ENCODE measurements at places on chromosomes 1 and 21.

DNA sequence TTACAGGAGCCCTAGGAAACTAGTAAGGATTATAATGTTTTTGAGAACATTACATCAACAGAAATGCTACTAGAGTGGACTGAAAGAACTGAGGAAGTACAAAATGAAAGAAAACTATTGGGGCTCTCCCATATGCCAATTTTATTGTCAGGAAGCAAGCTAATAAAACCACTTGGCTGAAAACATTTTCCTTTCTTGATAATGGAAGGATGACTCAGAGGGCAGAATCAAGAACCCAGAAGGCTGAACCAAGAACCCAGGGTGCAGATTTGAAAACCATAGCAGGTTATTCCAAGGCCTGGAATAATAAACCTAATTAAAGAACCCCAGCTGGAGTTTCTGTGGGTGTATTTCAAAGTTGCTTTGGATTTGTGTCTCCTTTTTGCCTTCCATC lies 70.7 kb downstream of the RPE65 start:
- DNase-seq: no peak

DNA sequence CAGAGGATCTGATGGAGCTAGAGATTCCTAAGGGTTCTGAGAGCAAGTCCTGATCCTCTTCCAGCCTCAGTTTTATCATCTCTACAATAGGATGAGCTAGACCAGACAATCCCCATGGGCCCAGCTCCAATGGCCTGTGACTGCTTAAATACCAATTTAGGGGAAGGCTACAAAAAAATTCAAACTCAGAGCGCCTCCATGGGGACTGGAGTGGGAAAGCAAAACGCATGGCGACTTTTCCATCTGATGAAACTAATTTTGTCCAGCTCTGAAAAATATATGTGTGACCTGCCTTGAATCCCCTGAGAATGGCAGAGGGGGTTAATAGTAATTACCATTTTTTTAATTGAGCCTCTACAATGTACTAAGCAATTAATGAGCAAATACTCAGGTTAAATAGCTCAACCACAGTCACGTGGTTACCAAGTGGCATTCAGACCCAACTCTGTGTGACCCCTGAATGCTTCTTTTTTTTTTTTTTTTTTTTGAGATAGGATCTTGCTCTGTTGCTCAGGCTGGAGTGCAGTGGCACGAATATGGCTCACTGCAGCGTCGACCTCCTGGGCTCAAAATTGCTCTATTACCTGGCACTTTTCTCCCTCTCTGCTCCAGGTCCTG lies 8.4 kb downstream of the EXTL1 start:
- DNase-seq: no peak

DNA sequence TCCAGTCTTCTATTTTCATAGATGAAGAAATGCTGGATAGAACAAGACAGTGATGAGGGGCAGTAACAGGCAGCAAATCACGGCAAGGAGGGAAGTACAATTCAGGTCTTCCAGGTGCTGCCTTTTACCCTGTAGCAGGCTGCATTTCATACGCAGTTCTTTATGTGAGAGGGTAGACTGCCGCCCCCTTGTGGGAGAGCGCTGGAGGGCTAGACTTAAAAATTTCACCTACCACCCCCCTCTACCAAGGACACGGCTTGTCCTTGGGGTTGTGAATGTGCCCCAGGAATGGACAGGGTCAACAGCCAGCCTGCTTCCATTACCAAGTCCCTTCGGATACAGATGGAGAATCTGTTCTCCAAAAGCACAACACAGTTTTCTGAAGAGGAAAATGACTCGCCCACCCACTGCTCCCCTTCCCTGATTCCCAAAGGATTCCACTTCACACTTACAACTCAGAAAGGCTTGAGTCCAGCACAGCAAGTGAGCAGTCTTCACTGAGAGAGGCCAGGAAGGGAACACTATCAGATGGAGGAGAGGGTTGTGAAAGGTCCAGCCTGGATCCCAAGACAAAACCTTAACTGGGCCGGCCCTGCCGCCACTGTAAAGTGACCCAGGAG lies 7.4 kb downstream of the WDR77 start:
- DNase-seq: no peak

DNA sequence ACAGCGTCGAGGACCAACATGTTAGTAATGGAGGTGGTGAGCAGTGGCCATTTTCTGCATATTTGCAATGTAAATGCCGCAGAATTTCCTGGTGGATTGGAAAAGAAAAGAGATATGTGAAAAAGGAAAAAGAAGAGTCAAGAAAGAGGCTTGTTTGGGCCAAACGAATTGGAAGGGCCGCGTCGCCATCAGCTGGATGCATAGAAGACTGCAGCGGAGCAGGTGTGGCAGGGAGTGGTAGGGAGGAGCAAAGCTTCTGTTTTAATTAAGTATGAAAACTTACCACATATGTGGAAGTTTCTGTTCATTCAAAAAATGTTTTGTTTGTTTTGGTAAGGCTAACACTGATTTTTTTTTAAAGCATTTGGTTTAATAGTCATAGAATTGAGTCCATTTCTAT lies 690.7 kb downstream of the NCAM2 start:
- no peak for DNase-seq
